ENCODE measurements at places on chromosomes 3 and 15. TPM values are rescaled to one million over a fixed set of nuclear protein-coding genes. Genes with fewer than 3 reads are reported as not detected.

Gene SCN5A
- total RNA-seq = 0.05 TPM

Gene ALDH1L1
- total RNA-seq = 0.48 TPM

Gene ECE2
- total RNA-seq = not detected

Gene MCCC1
- total RNA-seq = 40.8 TPM

Gene ARMC8
- 40.2 TPM for total RNA-seq

Gene INKA1
- total RNA-seq = 1.5 TPM

Gene CPB1
- not detected for total RNA-seq

Gene GNAT1
- not detected for total RNA-seq

DNA sequence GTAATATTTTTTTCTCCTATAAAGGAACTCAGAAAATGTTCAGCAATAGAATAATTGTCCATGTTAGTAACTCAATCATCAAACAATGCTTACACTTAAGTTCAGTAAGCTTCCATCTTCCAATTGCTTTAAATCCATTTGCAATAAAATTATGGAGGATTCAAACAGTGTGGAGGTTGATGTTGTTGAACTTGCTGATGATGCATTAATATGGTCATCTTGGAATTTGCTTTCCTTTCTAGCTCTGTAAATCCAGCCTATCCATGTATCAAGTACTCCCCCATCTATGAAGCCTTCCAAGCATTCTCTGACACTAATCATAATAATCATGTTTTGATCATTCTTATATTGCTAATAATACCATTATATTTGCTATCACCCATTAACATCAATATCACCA is 378.4 kb upstream of the CNTN3 start:
- no peaks in the 10 kb centered on the region for H3K4me1 ChIP-seq
- no peak for DNase-seq
- no peak overlapping the region for H3K4me3 ChIP-seq
- H3K36me3 ChIP-seq = no peaks in the 10 kb centered on the region

GRCh38 chr3:66443118-66443803 is 57.6 kb downstream of the LRIG1 start:
- no peak overlapping the region for H3K4me3 ChIP-seq
- no peak overlapping the region for H3K27ac ChIP-seq
- no peaks in the 10 kb centered on the region for H3K27me3 ChIP-seq
- DNase-seq = no peak
- no peaks in the 10 kb centered on the region for H3K36me3 ChIP-seq
- H3K4me1 ChIP-seq = peaks cover 17% of the 10 kb centered on the region

DNA sequence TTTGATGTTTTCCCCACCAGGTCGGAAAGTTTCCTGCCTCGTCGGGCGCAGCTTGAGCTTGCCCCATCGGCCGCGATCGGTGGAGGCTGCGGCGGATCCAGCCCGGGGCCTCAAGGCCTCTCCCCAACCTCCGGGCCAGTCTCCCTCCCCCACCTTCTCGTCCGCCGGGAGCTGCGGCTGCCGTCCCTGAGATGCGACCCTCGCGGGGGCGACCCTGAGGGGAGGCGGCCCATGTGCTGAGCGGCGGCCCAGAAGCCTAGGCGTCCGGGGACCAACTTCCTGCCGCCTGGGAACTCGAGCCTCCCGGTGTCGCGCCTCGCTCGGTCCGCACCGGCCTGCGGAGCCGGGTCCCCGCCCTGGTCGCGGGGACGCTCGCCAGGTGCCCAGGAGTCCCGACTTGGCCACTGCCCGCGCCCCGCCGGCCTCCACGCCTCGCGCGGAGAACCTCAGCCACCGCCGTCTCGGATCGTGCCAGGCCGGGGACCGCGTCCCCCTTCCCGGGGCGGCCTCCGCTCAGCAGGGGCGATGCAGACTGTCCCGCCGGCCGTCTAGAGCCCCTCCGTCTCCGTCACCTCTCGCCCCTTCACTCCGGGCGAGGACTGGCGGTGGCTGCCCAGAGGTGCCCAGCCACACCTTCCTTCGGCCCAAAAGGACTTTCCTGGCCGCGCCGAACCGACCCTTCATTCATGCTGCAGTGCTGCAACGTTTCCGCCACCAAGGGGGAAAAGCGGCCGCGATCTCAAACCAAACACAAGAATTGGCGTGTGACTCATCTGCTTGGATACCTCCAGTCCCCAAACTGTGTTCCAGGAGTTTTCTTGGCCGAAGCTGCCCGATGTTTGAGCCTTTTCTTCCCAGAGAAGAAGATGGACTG is 656 bp downstream of the SLMAP start:
- peaks cover 8% of the 10 kb centered on the region for H3K36me3 ChIP-seq
- H3K4me3 ChIP-seq = peak overlapping the region; percentile 98
- H3K27ac ChIP-seq = peak overlapping the region; percentile 90

- peak overlapping the region; percentile 6 for H3K27ac ChIP-seq
- H3K4me3 ChIP-seq = no peak overlapping the region
- no peak for DNase-seq
- H3K27me3 ChIP-seq = no peaks in the 10 kb centered on the region
Measured at GRCh38 chr3:4748701-4749378, 230.4 kb upstream of the BHLHE40 start.

DNA sequence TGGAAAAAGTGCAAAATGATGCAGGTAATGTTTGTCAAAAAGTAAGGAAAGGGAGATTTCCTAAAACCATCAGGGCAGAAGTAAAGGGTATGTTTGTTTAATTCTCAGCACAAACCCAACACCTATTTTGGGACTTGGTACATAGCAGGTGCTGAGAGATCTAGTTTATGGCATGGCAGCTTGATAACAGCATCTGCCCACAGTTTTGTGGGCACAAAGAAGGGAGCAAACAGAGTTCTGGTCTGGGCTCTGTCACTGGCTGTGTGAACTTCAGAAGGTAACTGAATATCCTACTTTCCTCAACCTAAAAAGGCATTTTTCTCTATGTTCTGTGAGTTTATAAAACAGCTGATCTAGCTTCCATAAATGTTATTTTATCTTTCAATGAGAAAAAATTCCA is 141.6 kb downstream of the PLCH1 start:
- no peak overlapping the region for H3K4me3 ChIP-seq
- H3K4me1 ChIP-seq = peaks cover 9% of the 10 kb centered on the region
- DNase-seq = no peak
- no peak overlapping the region for H3K27ac ChIP-seq
- H3K36me3 ChIP-seq = no peaks in the 10 kb centered on the region

DNA sequence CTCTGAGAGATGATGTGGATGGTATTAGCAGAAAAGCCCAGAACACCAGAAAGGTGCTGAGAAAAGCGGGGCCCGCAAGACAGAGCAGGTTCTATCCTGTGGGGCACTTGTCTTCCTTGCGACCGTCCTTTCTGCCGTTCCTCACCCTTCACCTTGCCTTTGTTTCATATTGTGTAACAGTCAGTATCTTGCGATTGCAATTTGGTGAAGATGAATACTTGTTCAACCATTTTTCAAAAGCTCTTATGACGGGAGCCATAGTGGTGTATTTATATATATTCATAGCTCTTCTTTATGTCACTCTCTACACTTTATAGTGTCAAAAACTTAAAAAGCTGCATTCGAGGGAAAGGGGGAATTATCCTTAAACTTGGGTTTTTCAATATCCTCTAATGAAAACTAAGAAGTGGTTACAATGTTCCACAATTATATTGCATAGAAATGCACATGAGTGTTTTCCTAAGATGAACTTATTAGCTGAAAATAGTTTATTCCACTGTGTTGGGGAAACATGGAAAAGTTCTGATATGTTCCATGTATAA is 797 bp downstream of the MAP3K13 start:
- H3K27me3 ChIP-seq = peaks cover 65% of the 10 kb centered on the region

DNA sequence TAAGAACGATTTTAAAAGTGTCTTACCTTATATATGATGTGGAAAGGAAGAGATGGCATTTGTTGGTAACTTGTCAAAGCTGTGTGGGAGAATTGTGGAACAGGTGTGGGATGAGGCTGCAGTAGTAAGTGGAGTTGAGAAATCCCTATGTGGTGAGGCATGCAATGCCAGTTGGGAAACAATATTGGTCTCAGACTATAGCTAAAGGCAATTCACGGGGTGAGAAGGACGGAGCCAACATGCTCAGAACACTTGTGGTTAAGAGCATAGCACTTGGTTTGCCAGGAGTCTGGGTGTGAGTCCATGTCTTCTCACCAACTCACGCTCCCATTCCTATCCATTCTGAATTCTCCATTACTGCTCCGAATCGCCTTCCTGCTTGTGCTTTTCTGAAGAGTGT is 615.6 kb upstream of the ADAMTS9 start:
- no peaks in the 10 kb centered on the region for H3K27me3 ChIP-seq
- H3K4me1 ChIP-seq = no peaks in the 10 kb centered on the region
- peaks cover 1% of the 10 kb centered on the region for H3K36me3 ChIP-seq
- DNase-seq = no peak
- H3K27ac ChIP-seq = no peak overlapping the region
- H3K4me3 ChIP-seq = no peak overlapping the region

Measured in activated T-cell treated with anti-CD3 and anti-CD28 coated beads, Interleukin-2, amount 50 U/mL, for 72 hours (primary cell).